ENCODE measurements at places on chromosomes 4 and X.

DNA sequence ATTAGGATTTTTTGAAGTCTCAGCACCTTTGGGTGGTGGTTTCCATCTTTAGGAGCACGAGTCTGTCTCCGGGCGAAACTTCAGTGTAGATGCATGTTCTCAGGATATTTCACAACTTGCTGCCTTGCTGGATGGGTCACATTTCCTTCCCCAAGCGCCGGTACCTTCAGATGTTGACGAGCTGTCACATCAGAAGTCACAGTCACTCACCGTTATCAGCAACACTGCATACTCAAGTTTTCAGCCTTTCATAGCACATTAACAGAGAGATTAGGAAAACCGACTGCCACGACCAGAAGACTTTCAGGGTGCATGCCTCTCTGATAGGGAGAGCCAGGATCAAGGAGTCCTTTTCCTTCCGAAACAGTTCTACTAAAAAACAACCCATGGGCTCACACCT, 77.8 kb downstream of the SHROOM2 start:
- no peak for DNase-seq

DNA sequence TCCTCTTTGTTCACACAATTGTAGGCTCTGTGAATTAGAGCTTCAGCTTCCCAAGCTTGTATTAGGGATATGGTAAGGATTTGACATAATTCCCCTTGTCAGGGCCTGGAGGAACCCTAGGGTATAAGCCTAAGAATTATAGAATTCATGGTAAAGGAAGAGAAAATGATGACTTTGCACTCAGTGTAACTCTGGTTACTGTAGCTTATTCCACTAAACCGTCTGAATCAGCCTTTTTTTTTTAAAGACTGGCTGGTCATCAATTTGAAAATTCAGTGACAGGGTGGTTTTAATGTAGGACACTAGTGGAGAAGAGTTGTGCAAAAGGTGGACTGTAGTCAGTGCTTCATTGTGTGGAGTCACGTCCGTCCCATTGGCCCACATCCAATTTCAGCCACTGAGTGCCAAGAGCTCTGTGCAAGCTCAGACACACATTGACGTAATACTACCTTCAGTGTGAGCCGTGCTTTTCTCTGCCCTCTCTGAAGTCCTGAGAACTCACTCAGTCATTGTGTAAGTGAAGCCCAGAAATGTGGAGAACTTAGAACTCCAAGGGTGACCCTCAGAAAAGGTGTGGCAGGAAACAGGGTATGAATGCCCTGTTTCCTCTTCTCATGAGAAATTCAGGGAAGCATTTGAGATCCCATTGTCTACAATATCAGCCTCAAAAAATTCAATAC, 449.8 kb downstream of the C4orf33 start:
- DNase-seq: no peak

DNA sequence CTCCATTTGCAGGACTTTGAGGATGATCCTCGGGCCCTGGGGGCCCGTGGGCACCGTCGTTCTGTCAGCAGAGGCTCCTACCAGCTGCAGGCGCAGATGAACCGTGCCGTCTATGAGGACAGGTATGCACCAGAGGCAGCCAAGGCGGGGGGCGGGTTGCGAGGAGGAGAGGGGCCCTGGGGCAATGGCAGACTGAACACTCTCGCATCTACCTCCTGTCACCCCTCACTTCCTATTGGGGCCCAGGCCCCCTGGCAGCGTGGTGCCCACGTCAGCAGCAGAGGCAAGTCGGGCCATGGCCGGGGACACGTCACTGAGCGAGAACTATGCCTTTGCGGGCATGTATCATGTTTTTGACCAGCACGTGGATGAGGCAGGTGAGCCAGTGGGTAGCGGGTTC, 2.0 kb downstream of the WDR13 start:
- DNase-seq: no peak

DNA sequence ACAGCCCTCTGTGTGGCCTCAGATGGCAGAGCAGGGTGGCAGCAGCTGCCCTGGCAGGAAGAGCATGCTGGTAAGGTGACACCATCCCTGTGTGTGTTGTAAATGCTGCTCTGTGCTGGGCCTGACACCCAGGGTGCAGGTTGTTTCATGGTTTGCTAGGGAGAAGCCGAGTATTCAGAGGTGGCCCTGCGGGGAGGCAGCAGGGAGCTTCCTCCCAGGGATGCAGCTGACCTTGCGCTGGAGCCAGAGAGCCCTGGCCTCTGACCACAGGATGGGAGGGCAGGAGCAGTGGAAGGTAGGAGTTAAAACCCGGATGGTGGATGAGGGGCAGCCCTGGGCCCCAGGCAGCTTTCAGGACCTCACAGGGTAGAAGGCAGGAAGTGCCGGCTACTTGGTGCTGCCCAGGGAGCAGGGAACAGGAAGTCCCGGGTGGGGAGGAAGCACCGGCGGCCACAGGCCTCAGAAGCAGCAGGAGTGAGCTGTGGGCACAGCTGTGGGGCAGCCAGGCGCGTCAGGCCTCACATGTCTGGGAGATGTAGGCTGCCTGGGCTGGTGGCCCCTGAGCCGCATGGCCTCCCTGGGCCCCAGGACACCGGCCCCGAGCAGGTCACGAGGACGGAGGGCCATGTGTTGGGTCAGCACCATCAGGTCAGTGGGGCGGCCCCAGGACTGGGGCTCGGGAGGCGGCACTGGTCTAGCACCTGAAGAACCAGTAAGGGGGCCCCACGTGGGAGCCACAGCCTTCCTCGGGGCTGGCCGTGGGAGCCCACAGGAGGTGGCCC, 19.1 kb downstream of the SH3BP2 start:
- DNase-seq: peak; percentile 59

GRCh38 chrX:42219231-42219630, 295.9 kb upstream of the CASK start:
- DNase-seq: no peak

GRCh38 chrX:126342859-126343258, 176.8 kb upstream of the DCAF12L2 start:
- no peak for DNase-seq

GRCh38 chr4:68466751-68467150, 19.5 kb downstream of the TMPRSS11E start:
- DNase-seq: no peak

All from stimulated activated CD4-positive, alpha-beta T cell treated with anti-CD3 and anti-CD28 coated beads, Interleukin-12 subunit alpha, Interleukin-12 subunit beta, amount 100 ng/mL, for 24 hours (primary cell).